NCI-H1930 (cell line): ENCODE measurements at places on chromosomes 7 and 10.

- DNase-seq: no peak
These were observed 20.1 kb upstream of the ATXN7L1 start for GRCh38 chr7:105896407-105896911.

DNA sequence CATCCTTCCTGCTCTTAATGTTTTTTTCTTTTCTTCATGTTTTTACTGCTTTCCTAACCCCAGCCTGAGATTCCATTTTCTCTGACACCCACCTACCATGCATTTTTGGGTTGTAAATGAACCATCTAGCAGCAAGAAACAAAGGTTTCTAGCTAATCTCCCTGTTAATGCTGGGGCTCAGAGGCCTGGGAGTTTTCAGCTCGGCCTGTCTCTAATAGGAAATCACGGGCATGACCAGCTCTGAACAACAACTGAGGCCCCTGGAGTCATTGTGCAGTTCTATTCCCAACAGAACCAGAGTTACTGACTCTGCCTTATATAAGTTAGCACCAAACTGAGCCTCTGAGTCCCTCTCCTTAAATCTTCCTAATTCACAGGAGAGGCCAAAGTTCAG, 134.8 kb downstream of the CFAP58 start:
- DNase-seq: no peak

- DNase-seq: no peak
These were observed 134.9 kb upstream of the ADARB2 start for GRCh38 chr10:1872151-1872726.

DNA sequence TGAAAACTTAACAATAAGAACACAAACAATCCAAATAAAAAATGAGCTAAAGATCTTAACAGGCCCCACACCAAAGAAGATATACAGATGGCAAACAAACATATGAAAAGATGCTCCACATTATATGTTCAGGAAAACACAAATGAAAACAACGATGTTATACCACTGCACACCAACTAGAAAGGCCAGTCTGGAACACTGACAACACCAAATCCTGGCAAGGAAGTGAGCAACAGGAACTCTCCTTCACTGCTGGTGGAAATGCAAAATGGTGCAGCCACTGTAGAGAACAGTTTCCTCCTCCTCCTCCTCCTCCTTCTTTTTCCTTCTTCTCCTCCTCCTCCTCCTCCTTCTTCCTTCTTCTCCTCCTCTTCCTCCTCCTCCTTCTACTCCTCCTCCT, 12.2 kb upstream of the NCAPG2 start:
- no peak for DNase-seq

- DNase-seq: no peak
These were observed 138.3 kb downstream of the DNAJB6 start for GRCh38 chr7:157475095-157475494.

- no peak for DNase-seq
These were observed 38.0 kb upstream of the CACNA2D1 start for GRCh38 chr7:82481499-82482097.

- DNase-seq: no peak
These were observed 137.5 kb upstream of the LAMB4 start for GRCh38 chr7:108267615-108268014.

- DNase-seq: no peak
These were observed 8.7 kb downstream of the SPRN start for GRCh38 chr10:133415752-133416151.

- no peak for DNase-seq
These were observed 135.4 kb upstream of the KMT2E start for GRCh38 chr7:104878577-104878976.

GRCh38 chr7:114419441-114420272, 5.0 kb downstream of the FOXP2 start:
- DNase-seq: no peak

DNA sequence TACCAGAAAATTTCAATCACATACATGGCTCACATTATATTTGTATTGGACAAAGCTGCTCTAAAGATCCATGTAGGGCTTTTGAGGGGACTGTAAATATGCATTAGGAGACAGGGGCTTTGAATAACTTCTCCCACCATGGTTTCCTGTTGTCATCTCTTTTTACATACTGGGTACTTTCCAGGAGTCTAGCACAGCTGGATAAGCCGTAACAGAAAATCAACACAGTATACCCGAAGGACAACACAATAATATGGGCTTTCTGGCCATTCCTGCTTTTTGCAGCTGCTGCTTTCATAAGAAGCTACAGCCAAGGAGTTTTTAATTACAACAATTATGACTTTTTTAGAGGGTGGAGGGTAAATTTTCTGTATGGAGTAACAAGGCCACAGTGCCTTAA, 63.4 kb upstream of the SRPK2 start:
- no peak for DNase-seq

DNA sequence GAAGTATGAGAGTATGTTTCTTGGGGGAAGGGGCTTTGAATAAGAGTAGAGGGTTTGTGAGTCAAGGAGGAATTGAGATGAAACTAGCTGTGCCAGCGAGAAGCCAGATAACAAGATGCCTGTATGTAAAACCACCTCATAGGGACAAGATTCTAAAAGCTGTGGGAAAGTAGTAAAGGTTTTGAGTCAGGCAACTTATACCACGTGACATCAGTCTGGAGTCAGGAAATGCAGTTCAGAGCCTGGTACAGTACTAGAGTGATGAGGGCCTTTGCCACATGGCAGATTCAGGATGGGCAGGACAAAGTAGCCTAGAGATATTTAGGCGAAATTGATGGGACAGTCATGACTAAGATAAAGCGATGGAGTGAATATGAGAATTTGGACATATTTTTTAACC, 140.2 kb upstream of the PLXDC2 start:
- no peak for DNase-seq

DNA sequence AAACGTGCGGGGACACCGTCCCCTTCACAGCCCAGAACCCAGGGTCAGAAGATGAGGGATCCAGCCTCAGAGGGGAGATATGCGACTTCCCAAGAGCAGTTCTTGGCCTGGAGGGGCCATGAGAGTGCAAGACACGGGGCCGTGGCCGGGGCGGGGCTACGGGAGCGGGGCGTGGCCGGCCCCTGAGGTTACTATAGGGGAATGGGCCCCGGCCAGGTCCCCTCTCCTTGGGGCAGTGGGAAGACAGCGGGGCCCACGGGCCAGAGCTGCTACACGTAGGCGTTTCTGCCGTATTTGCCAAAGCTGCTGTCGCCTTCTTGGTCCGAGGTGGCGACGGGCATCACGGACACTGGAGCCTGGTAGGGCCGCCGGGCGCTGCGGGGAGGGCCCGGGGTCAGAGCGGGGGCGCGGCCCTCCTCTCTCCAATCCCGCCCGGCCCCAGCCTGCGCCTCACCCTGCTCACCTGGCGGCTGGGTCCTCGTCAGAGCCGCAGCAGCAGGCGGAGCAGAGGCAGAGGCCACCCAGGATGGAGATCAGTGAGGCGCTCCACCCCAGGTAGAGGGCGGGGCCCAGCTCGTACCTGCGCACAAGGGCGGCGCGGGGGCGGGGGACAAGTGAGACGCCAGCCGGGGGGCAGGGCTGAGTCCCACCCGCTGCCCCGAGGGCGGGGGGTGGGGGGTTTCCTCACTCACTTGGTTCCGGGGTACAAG, 5.3 kb downstream of the CLDN15 start:
- DNase-seq: peak; percentile 47

DNA sequence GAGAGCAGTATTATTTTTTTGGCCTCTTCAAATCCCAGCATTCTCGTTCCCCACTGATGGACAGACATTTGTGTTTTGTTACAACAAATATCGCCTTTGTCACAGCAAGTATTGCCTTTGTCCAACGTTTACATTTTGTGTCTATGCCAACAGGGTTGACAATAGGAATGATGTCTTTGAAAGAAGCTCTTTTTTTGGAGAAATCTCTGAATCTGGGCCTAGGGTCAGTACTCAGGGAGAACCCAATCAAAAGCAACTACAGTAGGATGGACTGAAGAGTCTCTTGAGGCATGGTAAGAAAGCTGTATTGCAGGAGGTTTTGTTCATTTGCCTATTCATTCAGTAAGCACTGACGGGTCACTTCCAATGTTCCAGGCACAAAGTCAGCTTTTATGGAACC, 57.7 kb upstream of the KLF14 start:
- DNase-seq: no peak

DNA sequence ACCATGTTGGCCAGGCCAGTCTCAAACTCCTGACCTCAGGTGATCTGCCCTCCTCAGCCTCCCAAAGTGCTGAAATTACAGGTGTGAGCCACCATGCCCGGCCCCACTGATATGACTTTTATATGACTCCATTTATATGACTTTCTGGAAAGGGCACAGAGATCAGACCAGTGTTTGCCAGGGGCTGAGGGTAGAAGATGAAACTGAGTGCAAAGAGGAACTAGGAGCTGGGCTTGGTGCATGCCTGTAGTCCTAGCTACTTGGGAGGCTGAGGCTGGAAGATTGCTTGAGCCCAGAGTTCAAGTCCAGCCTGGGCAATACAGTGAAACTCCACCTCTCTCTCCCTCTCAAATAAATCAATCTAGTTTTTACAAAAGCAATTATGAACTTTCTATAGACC, 7.5 kb downstream of the BRAF start:
- no peak for DNase-seq
